Activated T-helper 1 cell treated with Interleukin-2 at 50 U/mL for 16 hours (primary cell): ENCODE measurements at places on chromosomes 3 and 15.

DNA sequence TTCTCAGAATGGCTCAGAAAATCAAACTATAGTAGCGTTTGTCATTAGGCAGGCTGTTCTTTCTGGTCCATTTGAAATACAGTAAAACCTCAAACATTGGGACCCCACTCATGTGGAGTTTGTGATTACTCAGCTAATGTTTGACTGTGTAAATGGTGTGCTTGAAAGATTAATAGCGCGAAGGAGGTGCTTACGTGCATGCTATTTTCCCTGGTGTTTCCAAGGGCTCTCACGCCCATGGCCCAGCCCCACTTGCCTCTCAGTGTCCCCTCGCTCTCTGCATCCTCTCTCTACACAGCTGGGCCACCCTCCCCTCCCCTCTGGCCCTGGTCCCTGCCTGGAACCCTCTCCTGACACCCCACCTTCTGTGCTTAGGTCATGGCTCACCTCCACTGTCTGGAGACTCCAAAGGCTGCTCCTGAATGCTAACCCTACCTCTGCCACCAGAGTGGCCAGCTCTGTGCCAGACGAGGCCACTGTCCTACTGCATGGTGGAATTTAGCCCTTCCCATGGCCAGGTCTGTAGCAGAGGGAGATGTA lies 194.2 kb downstream of the PLCL2 start:
- no peak for DNase-seq

DNA sequence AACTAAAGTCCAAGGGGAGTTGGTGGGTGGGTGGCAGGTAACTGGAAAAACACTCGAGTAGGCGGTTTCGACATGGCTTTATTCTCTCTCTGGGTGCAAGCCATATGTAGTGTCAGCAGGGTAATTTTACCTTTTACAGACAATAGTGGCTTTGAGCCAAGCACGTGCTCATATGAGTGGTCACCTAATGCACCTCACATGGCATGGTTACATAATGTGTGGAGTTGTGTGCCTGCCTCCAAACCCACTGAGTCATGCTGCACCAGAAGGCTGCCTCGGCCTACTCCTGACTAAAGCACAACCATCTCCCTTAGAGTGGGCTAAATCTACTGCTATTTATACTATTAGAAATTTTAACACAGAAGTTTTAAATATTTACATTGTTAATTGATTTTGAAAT lies 16.5 kb downstream of the CCRL2 start:
- DNase-seq, result no peak

DNA sequence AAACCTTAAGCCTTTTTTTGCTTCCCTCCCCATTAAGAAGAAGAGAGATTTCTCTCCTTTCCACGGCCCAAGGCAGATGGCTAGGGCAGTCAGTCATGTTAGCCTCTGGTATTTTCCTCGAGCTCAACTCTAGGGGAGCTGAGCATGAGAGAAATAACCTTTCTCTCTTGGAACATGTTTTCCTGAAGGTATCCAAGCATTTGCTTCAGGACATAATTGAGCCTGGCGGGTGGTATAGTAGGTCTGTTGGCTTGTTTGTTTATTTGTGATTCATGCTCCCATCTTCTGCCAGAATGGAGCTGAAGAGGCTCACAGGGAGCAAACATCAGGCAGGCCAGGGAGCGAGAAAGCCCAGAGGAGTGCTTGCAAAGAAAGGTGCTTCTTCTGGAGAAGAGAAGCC lies 102.5 kb downstream of the MESD start:
- no peak for DNase-seq

GRCh38 chr15:44216958-44217357 lies 21.9 kb upstream of the FRMD5 start:
- no peak for DNase-seq

DNA sequence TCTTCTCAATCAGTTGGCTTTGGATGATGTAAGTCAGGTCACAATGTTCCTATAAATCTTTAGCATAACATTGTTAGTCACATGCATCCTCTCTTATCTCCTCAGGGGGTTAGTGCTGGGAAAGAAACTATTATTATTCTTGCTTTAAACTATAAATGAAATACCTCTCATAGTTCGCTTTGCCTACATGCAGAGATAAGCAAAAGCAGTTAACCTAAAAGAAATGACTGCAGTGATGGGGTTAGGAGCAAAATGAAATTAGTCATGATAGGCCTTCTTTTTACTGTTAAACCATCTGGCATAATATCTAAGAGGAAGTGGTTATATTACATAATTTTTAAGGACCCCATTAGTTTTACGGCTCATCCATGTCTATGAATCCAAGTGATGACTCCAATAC lies 91.7 kb upstream of the IGSF10 start:
- DNase-seq, result no peak

DNA sequence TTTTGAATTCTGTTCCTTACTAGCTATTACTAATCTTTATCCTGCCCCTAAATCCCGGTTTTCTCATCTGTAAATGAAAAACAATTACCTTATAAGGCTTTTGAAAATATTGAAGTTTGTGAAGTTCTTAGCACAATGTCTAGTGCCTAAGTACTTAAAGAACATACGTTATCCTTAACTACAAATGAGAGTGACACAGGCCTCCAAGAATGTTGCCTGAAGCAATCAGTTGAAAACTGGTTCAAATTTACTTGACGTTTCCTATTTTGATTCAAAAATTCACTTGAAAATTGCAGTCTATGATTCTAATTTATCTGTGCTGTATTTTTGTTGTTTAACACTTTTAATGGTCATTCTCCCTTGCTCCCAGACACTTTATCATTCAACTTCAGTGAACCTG lies 3.2 kb downstream of the SENP7 start:
- DNase-seq, result no peak

- DNase-seq, result no peak
These were observed 47.3 kb upstream of the ALDH1A3 start for GRCh38 chr15:100832149-100832942.

GRCh38 chr3:159619341-159619885 lies 369.2 kb upstream of the IL12A start:
- DNase-seq, result no peak

DNA sequence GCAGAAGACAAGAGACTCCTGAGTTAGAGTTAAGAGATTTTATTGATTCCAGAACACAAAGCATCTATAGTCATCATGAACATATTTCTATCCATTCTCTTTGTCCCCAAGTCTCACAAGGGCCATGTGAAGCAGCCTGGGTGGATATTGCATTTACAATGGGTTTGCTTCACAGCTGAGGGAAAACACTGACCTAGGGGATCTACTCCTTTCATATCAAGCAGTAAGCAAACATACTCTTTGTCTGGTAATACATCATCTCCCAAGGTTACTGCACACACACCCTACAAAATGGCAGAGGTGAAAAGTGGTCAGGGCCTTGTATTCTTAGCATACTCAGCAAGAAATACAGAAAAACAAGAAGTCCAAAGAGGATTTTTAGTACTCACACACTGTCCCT lies 267.7 kb upstream of the BCHE start:
- no peak for DNase-seq

DNA sequence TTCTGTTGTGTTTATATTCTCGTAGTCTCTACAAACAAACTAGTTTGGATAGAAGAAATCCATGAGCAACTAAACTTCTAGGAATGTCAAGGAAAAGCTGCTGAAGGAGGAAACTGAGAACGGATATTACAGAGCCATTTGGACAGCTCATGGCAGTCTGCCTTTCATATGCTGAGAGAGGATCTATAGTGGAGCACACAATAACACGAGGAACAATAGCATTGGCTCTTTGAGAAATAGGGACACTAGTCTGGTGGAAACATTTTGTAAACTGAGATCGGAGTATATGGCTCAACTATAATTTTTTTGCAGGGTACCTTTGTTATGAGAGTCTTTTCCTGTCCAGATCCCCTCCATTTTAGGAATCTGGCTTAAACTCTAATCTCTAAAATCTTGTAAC lies 200.5 kb downstream of the CLSTN2 start:
- DNase-seq, result no peak

DNA sequence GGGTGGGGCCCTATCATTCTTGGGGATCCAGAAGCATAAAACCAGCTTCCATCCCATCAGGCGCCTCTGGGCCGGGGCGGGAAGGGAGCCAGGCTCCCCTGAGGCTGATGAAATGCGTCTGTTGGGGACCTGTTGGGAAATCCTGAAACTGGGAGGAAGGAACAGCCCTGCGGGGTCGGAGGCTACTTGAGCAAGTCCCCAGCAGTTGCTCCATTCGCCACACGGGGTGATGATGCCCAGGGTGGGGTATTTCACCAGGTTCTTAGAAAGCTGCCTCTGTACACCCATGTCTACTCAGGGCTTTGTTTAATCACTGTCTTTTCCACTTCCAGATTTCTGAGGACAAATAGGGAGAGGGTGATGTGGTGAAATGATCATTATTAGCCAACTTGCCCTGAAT lies 25.4 kb upstream of the TSEN2 start:
- DNase-seq, result no peak

GRCh38 chr3:71107926-71108325 lies 475.6 kb downstream of the FOXP1 start:
- DNase-seq, result no peak

DNA sequence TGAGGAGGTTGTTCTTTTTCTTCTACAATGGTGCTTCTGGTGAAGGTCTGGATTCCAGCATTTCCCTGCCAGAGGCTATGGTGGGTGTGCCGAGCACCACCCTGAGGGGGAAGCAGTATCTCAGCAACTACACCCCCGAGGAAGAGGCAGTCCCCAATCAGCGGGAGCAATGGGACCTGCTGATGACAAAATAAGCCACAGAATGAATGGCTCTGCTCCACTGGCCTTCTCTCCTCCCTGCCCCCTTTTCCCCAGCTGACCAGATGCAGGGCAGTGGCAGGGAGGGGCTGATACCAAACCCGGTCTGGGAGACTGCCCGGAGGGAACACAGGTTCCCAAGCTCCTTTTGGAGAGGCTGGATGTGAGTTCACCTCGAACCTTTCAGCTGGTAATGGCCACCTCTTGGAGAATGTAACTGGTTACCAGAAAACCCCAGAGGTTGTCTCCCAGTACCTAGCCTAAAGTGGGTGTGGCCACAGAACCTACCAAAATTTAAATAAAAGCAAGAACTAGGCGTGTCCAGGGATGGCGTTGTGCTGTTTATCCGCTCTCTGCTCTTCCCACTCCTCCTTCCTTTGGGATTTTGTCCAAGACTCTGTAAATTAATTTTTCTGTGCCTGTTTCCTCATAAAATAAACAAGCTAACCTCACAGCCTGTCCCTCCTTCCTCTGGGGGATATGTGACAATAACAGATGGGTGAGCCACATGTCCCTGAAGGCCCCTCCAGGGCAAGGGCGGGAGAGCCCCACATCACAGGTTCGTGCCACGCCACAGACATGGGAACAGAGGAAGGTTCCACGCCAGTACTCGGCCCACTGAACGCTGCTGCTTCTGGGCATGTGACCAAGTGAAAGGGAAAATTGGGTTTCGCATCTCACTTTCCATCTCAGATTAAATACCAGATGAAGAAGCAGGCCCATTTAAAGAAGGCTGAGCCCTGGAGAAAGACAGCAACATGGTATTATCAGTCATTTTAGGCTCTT lies 35.1 kb upstream of the SPTBN5 start:
- no peak for DNase-seq

DNA sequence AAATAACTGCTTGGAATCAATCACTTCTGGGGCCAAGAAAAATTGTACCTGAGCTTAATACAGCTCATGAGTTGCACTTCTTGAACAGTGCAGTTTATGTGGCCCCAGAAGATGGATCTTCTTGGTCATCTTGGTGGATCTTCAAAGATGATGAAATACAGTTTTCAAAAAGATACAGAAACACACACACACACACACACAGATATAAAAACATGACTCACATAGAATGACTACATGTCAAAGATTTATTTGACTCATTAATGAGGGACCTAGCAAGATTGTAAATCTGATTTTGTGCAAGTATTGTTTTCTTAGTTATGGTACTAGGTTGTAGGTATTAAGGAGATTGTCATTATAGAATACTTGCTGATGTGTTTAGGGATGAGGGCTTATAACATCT lies 32.6 kb downstream of the PDCD6IP start:
- DNase-seq, result no peak

- DNase-seq, result no peak
These were observed 465.4 kb upstream of the THBS1 start for GRCh38 chr15:39115379-39116057.

DNA sequence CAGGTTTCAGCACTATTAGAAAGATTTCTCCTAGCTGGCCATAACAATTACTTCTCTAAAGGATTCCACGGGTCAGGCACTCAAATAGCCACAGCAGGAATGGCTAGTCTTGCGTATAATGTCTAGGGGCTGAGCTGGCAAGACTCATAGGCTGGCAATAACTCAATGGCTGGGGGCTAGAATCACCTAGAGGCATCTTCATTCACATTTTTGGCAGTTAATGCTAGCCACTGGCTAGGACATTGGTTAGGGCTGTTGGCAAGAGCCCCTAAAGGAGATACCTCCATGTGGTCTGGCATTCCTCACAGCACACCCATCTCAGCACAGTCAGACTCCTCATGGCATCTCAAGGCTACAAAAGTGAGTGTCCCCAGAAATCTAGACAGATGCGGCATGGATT lies 6.2 kb downstream of the SUSD5 start:
- DNase-seq, result no peak

DNA sequence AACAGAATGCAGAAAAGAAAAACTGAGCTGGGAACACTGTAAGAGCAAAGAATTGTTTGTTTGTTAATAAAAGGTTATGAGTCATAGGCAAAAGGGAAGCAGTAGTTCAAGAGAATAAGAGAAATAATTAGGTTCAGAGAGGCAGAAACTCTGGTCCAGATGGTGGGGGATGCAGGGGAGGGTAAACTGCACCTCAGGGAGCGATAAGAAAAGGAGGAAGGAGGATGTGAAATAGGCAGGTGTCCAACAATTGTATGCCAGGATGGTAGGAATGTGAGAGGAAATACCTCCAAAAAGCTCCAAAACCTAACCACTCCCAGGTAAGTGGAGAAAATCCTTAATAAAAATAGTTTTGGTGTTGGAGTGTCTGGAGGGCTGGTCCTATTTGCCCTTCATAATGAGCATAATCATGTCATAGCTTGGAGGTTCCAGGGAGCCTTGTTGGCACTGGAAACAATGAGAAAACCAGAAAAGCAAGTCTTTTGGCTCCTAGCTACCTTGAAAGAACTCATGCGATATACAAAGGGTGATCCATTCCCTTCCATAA lies 405.4 kb upstream of the TBL1XR1 start:
- no peak for DNase-seq

GRCh38 chr15:66653398-66653797 lies 48.6 kb upstream of the SMAD6 start:
- DNase-seq, result no peak

DNA sequence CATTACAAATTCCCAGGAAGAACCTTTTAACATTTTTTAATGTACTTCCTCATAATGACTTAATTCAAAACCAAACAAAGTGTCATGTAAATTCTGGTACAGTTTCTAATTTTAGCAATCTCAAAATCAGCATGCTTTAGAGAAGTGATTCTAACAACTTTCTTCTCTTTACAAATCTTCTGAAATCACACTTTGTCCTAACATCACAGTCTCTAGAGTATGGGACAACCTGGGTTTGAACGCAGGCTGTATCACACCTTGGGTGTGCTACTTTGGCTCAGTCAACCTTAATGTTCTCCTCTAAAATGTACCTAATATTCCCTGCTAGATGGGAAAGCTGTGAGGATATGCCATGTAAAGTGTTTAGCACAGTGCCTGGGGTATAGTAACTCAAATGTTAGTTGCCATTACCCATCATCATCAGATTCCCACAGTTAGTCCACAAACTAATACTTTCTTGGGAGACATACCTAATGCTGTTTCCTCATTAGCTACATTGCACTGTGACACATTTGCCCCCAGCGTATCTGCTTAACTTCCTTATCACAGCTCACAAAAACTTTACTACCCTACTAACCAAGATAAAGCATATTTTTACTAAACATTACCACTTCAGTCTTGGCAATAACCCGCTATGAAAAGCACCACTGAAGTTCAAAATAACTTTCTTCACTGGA lies 3.1 kb downstream of the TSPAN3 start:
- DNase-seq, result no peak
